Cardiac muscle cell (in vitro differentiated cells and primary cell): ENCODE measurements at places on chromosomes 1 and 21. TPM values are rescaled to one million over a fixed set of nuclear protein-coding genes. Genes with fewer than 3 reads are reported as not detected.

The RGS5 gene
- total RNA-seq = 245 and 361 TPM in 2 replicates

The TCP10L gene
- total RNA-seq = 1.5 and 1.8 TPM in 2 replicates

The PLA2G2F gene
- total RNA-seq = not detected in 2 replicates

- no peak for DNase-seq
Observed at GRCh38 chr21:32413697-32414578, 1.4 kb downstream of the EVA1C start.

DNA sequence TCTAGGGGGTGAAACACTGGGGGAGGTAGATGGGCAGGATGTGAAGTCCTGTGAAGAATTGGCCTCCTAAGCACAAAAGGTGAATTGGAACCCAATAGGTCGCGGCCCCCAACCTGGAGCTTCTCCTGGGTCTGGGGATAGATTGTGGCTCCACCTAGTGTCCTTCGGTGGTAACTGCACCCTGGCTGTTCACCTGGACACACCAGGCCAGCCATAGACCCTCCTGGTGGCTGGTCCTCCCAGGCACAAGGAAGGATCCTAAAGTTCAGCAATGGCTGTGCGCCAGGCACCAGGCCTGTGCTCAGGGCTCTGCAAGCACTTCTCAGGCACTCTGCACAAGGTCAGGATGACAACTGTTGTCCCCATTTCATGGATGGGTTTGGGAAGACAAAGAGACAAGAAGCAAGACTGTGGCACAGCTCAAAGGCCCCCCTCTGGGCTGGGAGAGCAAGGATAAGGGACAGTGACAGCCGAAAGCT, 13.5 kb downstream of the ESPN start:
- DNase-seq = peak; percentile 59

The SH2D5 gene
- total RNA-seq = 0.98 and 1.9 TPM in 2 replicates

- DNase-seq = peak; percentile 15
Observed at GRCh38 chr21:31887391-31887841, 14.6 kb downstream of the HUNK start.

GRCh38 chr1:116841569-116842344, 68.0 kb upstream of the PTGFRN start:
- DNase-seq = no peak

The TPTE gene
- not detected in 2 replicates for total RNA-seq

GRCh38 chr21:19461481-19462205, 1058.1 kb upstream of the TMPRSS15 start:
- no peak for DNase-seq

The KCNJ6 gene
- not detected in 2 replicates for total RNA-seq

The STRIP1 gene
- total RNA-seq = 70.9 and 78.3 TPM in 2 replicates

The ABL2 gene
- total RNA-seq = 5.9 and 13.5 TPM in 2 replicates

The HMGCS2 gene
- not detected in 2 replicates for total RNA-seq

DNA sequence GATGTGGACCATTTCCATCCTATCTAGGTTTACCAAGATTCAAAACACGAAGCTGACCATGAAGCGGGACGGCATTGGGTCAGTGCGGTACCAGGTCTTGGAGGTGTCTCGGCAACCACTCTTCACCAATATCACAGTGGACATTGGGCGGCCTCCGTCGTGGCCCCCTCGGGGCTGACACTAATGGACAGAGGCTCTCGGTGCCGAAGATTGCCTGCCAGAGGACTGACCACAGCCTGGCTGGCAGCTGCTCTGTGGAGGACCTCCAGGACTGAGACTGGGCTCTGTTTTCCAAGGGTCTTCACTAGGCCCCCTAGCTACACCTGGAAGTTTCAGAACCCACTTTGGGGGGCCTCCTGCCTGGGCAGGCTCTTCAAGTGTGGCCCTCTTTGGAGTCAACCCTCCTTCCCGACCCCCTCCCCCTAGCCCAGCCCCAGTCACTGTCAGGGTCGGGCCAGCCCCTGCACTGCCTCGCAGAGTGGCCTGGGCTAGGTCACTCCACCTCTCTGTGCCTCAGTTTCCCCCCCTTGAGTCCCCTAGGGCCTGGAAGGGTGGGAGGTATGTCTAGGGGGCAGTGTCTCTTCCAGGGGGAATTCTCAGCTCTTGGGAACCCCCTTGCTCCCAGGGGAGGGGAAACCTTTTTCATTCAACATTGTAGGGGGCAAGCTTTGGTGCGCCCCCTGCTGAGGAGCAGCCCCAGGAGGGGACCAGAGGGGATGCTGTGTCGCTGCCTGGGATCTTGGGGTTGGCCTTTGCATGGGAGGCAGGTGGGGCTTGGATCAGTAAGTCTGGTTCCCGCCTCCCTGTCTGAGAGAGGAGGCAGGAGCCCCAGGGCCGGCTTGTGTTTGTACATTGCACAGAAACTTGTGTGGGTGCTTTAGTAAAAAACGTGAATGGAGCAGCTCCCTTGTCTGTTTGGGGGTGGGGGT, 864 bp upstream of the CCDC24 start:
- no peak for DNase-seq

The ADAMTS1 gene
- total RNA-seq = 155 and 185 TPM in 2 replicates

The LRRC39 gene
- 13.3 and 17.3 TPM in 2 replicates for total RNA-seq

GRCh38 chr1:1427106-1427819, 6.2 kb upstream of the ANKRD65 start:
- DNase-seq = no peak

The CR1L gene
- total RNA-seq = not detected in 2 replicates

- DNase-seq = peak; percentile 51
Observed at GRCh38 chr1:67749844-67750690, 65.1 kb downstream of the GADD45A start.

The ESPN gene
- 9.7 and 18.1 TPM in 2 replicates for total RNA-seq

DNA sequence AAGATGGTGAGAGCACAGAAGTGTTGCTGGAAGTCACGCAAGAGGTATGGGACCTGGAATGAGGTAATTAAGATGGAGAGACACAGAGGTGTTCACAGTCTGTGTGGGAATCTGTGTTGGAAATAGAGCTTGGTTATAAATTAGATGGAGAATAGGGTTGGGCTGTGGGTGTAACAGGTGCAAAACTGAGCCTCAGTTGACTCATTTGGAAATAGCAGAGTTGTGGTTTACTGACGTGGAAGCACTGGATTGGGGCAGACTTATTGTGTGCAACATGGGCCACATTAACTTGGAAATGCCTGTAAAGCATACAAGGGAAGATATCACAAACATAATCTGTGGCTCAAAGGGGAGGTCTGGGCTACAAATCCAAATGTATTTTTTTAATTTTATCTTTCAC, 13.0 kb downstream of the CAMSAP2 start:
- DNase-seq = no peak

DNA sequence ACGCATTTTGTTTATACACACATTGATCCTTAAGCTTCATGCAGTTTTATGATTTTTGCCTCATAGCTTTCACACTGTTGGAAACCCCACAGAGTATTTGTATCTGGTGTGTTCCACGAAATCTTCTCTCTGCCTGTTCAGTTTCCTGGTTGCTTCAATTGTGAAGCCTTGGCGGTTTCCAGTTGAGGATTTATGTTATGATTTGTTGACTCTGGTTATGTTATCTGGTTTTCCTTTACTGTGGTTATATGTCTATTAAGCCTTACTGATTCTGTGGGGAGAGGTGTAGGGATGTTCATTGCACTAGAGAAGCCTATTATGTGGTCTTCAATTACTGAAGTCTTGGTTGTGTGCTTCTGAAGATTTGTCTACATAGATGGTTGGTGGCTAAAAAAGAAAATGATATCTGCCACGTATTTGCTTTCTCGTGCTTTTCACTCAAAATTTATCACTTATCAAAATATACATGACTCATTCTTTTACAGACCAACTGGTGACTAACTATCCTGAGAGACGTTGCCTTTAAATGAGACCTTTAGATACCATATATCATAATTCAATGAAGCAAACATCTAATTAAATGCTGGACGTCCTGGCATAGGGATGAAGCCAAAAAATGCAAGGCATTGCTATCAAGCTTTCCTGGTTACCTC, 488.0 kb upstream of the B3GALT2 start:
- no peak for DNase-seq

- DNase-seq = peak; percentile 37
Observed at GRCh38 chr1:68623700-68624099, 126.8 kb upstream of the DEPDC1 start.

DNA sequence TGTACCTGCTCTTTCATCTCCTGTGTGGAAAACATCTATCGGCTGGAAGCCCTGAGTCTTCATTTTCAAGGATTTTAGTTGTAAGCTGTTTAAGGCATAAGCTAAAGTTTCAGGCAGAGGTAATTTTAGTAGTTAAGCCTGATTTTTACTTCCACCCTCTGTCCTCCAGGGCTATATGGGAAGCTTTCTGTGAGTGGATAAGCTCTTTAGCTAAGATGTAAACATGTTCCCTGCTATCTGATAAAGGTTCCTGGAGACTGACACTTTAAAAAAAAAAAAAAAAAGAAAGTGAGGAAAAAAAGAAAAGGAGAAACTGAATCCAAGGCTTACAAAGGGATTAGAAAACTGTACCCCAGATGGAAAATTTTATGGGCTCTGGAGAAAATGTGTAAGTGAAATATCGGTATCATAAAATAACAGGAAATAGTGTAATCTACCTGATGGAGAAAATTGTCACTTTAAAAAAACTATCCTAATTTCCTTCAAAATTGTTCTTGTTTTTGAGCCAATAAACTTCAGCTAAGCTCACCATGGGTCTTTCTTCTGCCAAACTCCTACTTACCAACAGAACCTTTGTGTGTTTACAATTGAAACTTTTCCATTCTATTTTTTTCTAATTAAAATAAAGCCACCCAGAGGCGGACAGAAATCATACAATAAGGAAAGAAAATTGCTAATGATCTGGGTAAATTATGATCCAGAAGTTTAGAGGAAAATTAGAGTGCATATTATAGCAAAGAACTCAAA, 180.5 kb downstream of the TGFB2 start:
- no peak for DNase-seq

DNA sequence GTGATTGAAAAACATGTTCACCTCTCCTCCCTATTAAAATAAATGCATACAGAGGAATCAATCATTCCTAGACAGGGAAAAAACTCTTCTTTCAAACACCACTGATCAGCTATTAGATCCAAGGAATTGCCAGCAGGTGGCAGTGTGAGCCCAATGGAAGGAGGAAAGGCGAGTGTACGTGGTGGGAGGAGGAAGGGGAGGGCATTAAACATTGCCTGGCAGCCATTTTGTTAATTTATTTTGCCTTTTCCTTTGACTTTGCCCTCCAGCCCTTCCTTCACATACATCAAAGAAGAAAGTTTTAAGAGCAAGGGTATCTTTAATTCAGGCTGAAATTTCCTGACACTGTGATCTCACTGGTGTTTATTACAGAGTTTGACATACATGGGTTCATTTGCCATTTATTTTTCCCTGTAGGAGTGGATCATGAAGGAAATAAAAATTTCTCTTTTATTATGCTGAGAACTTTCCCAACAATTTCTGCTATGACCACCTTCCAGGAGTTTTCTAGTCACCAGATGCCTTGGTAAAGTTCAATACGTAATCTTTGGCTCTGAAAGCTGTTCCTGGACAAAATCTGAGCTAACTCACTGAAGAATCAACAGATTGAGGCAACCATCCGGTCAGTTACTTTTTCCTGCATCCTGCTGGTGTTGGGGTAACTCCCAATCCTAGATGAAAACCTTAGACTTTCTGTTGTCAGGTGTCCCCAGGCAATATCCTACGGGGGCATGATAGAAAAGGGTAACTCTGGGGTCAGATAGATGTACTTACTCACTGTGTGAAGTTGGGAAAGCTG, 1.9 kb upstream of the GNAI3 start:
- DNase-seq = peak; percentile 92

The SEMA6C gene
- 22.0 and 28.1 TPM in 2 replicates for total RNA-seq

The VTCN1 gene
- 0.04 TPM in 1 of 2 replicates, not detected in the other for total RNA-seq

GRCh38 chr21:32137266-32137665, 141.6 kb downstream of the MIS18A start:
- no peak for DNase-seq

The CA6 gene
- not detected in 2 replicates for total RNA-seq

The SLC2A5 gene
- 0.04 TPM in 1 of 2 replicates, not detected in the other for total RNA-seq

The KLHDC7A gene
- not detected in 2 replicates for total RNA-seq
